ENCODE measurements at places on chromosomes 7 and 10. TPM values are rescaled to one million over a fixed set of nuclear protein-coding genes. Genes with fewer than 3 reads are reported as not detected.
A peak's percentile ranks its signal among the peaks of the same experiment; 100 is the strongest.

DNA sequence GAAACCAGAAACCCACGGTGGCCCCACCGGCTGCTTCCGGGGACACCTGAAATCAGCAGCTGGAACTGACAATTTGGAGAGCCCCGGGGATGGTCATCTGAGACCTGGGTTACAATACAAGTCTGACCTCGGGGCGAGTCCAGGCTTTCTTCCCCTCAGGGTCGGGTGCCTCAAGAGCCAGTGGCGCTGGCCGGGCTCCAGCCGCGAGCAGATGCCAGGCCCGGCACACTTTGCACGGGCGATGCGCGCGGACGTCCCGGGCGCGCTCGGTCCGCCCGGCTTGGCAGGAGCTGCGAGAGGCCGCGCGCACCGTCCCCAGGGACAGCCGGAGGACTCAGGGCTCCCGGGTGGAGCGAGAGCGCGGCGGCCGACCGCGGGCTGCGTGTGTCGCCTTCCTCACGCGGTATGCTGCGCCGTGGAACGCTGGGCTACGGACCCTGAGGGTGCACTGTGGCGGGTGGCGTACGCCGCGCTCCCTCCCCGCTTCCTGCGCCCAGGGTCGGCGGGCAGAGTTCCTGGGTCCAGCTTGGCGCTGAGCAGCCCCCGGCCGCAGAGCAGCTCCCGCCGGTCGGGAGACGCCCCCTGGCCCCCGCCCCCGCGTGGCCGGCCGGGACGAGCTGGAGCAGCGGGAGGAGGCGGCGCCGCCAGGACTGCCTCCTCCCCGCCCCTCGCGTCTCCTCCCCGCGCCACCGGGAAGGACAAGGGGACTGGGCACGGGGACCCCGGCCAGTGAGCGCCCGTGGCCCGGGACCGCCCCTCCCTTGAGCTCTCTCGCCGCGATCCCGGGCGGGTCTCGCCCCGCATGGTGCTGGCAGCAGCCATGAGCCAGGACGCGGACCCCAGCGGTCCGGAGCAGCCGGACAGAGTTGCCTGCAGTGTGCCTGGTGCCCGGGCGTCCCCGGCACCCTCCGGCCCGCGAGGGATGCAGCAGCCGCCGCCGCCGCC lies at the start of gene RBM20:
Gene RBM20 (plus strand): TSS at position 684 of the 945 bp plus-strand sequence. CDS start 119 bp downstream, at position 803.
- peaks cover 73% of the 10 kb centered on the region for H3K27me3 ChIP-seq
- no peaks in the 10 kb centered on the region for H3K36me3 ChIP-seq
- H3K4me1 ChIP-seq: 0 out of 2 replicates have a peak, but pooled peaks cover 4% of the 10 kb centered on the region
- peak; percentile 58 for DNase-seq
- H3K4me3 ChIP-seq: peak within 1 kb of the TSS; percentile 60

DNA sequence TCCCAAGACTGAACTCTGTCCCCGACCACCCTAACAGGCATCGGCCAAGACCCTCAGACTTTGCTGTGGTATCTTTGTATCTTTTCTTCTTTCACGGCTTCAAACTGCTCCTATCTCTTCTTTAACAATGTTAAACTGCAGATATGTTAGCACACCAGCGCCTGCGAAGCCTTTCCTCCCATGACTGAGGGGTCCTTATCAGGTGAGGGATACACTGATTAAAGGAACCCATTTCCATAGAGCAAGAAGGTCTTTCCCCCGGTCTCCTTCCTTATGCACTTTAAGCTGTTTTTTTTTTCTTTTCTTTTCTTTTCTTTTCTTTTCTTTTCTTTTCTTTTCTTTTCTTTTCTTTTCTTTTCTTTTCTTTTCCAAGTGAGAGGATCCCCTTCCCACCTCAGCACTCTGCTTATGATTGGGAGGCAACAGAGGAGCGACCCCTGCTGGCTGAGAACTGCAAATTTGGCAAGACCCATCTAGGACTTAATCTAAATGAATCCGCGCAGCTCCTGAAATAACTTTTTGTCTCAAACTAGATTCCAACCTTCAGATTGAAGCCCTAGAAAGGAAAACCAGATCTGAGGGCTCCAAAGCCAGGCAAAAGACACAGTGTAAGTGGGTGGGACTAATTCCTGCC lies 109.9 kb downstream of the ITGB8 start:
- no peaks in the 10 kb centered on the region for H3K27me3 ChIP-seq
- peak; percentile 43 for DNase-seq
- H3K4me3 ChIP-seq: no peak overlapping the region
- no peak overlapping the region for H3K27ac ChIP-seq

DNA sequence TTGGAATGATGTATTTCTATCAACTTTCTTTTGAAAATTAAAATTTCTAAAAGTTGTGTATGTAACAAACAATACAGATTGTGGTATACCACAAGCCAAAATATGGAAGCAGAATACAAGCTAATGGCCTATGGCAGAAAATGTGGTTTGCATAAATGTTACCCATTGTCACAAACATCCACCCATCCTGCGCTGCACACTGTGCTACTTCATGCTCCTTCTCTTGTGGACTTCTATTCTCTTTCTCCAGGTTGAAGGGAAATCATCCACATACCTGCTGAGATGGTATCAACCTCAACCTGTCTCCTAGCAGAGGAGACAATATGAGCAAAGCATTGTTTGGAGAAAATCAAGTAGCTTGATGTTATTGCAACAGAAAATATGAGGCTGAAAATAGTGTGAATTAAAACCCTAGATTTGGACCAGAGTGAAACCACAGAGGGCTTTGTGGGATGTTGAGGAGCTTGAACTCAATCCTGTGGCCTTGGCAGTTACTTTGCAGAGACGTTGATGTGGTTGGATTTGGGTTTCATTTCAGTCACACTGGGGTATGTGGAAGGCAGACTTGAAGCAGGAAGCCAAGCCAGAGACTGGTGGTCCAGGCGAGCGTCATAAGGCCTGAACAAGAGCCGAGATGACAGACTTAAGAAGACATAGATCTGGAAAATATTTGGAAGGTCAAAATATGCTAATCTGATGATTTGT lies 63.8 kb downstream of the ICA1 start:
- no peaks in the 10 kb centered on the region for H3K36me3 ChIP-seq
- no peak overlapping the region for H3K4me3 ChIP-seq
- no peak for DNase-seq
- no peak overlapping the region for H3K27ac ChIP-seq
- no peaks in the 10 kb centered on the region for H3K4me1 ChIP-seq
- H3K27me3 ChIP-seq: peaks cover 4% of the 10 kb centered on the region

GRCh38 chr10:1323951-1324350 lies 267.8 kb downstream of the WDR37 start:
- H3K27me3 ChIP-seq: no peaks in the 10 kb centered on the region
- no peak for DNase-seq
- no peak overlapping the region for H3K4me3 ChIP-seq
- H3K36me3 ChIP-seq: no peaks in the 10 kb centered on the region

- H3K4me3 ChIP-seq: no peak overlapping the region
- no peaks in the 10 kb centered on the region for H3K27me3 ChIP-seq
- H3K4me1 ChIP-seq: no peaks in the 10 kb centered on the region
- peaks cover 92% of the 10 kb centered on the region for H3K36me3 ChIP-seq
Measured at GRCh38 chr10:997266-998022, 9.2 kb downstream of the GTPBP4 start.

The FAM237B gene
- not detected for total RNA-seq

The COA1 gene
- 26.1 TPM for total RNA-seq
